ENCODE measurements at places on chromosomes 3 and 15.

DNA sequence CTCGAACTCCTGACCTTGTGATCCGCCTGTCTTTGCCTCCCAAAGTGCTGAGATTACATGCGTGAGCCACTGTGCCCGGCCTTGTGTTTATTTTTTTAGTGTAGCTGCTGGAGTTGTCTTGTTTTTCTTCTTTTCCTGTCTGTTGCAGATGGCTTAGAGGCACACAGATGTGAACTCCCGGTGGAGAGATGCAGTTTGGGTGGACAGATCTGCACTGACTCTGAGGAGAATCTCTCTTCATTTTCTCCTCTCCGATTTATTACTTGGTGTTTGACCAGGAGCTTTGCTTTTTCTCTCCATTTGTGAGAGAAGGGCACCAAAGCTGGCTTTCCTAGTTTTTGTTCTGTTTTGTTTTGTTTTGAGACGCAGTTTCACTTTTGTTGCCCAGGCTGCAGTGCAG lies 62.7 kb downstream of the USP13 start:
- DNase-seq, result no peak

- DNase-seq, result no peak
These were observed 490.7 kb downstream of the GBE1 start for GRCh38 chr3:81270603-81271379.

- peak; percentile 26 for DNase-seq
These were observed 25.2 kb downstream of the RAB5A start for GRCh38 chr3:19972054-19972453.

- DNase-seq, result no peak
These were observed 14.1 kb downstream of the ZXDC start for GRCh38 chr3:126461450-126462070.

DNA sequence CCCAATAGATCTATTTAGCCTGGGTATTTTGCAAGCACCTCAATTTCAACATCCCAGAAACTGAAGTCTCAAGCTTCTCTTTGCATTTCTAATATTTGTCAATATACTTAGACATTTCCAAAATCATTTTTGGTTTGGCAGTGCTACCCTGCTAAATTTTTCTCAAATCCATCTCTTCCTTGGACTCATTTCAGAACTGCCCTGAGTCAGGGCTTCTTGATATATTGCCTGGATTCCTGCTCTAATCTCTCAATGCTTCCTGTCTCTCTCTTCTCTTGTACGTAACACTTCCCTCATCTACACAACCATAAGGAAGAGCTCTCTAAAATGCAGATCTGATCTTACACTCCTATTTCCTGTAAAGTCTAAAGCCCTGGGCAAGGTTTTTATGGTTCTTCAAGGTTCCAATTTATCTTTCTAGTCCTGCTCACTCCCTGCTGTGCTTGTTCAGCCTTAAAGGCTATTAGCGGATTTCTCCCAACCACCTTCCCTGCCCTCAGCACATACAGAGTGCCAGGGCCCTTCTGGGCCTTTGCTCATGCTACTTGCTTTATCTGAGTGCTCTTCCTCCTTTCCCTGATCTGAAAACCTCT lies 53.0 kb upstream of the MME start:
- DNase-seq, result peak; percentile 11
